ENCODE measurements at places on chromosomes 13 and 19. TPM values are rescaled to one million over a fixed set of nuclear protein-coding genes. Genes with fewer than 3 reads are reported as not detected.

Gene IGFL4
- total RNA-seq: 0.69 TPM

Gene ICAM1
- 88.3 TPM for total RNA-seq

Gene TEX101
- total RNA-seq: not detected

Gene KRTDAP
- not detected for total RNA-seq

Gene APOC1
- total RNA-seq: 2.8 TPM

Gene PTPRH
- total RNA-seq: 6.6 TPM

Gene S1PR4
- total RNA-seq: 0.33 TPM

Gene ZNF578
- 1.00 TPM for total RNA-seq

Gene CD70
- 0.73 TPM for total RNA-seq
